Suprapubic skin (tissue), 4 donors: ENCODE measurements at places on chromosomes 7 and 10.
A peak's percentile ranks its signal among the peaks of the same experiment; 100 is the strongest.

- DNase-seq = no peak
- no peak overlapping the region for H3K27ac ChIP-seq
- no peaks in the 10 kb centered on the region for H3K27me3 ChIP-seq
- H3K36me3 ChIP-seq = no peaks in the 10 kb centered on the region
- H3K4me1 ChIP-seq = no peaks in the 10 kb centered on the region
Observed at GRCh38 chr10:23478570-23478969, 39.7 kb downstream of the OTUD1 start.

DNA sequence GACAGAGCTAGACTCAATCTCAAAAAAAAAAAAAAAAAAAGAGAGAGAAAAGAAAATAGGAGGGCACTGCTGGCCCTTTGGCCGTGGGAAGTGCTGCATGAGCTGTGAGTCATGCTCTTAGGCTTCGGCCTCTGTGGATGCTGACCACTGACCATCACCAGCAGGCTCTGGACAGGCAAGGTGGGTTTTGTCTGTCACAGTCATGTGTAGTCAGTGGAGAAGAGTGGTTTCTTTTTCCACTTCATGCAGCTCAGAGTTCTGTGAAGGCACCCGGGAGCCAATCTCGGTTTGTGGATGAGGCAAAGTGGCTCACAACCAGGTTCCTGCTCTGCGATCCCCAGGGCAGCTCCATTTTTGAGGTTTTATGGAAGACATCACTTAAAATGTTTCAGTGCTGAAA, 58.1 kb downstream of the PRTFDC1 start:
- DNase-seq = no peak
- no peak overlapping the region for H3K4me3 ChIP-seq
- H3K27me3 ChIP-seq = no peaks in the 10 kb centered on the region
- peaks cover 10% of the 10 kb centered on the region for H3K4me1 ChIP-seq

GRCh38 chr7:50339990-50340500, 35.5 kb downstream of the IKZF1 start:
- H3K27me3 ChIP-seq = no peaks in the 10 kb centered on the region
- no peaks in the 10 kb centered on the region for H3K4me1 ChIP-seq
- DNase-seq = no peak
- no peaks in the 10 kb centered on the region for H3K36me3 ChIP-seq
- H3K4me3 ChIP-seq = no peak overlapping the region

- DNase-seq = peak; percentile 75
- H3K4me1 ChIP-seq = peaks cover 30% of the 10 kb centered on the region
- H3K4me3 ChIP-seq = peak within 1 kb of the TSS; percentile 91
Observed at GRCh38 chr10:11017570-11018431, at the start of gene CELF2. Gene CELF2, plus strand, starts transcription at chr10:11017872. Its CDS starts 218 bp downstream, at chr10:11018090.

DNA sequence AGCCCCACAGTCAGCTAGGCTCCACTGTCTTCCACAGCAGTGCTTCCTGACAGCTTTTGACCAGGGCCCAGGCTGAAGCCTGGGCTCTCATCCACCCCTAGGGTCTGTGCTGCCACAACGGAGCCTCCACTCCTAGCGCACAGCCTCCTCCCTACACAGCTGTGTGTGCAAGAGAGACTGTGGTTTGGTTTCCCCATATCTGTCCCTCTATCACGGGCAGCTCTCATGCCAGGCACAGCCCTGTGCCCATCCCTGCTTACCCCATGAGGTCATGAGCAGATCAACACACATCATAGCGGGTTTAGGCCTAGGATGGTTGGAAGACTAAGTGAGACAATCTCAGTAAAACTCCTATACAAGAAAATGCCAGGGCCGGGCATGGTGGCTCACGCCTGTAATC, 61.7 kb upstream of the PLXNA4 start:
- no peaks in the 10 kb centered on the region for H3K36me3 ChIP-seq
- no peaks in the 10 kb centered on the region for H3K27me3 ChIP-seq
- H3K27ac ChIP-seq = no peak overlapping the region
- H3K4me1 ChIP-seq = no peaks in the 10 kb centered on the region
- H3K4me3 ChIP-seq = no peak overlapping the region
